ENCODE measurements at places on chromosomes 6 and 20.

- no peak overlapping the region for H3K27ac ChIP-seq
- no peaks in the 10 kb centered on the region for H3K27me3 ChIP-seq
- H3K36me3 ChIP-seq = no peaks in the 10 kb centered on the region
- DNase-seq = no peak
- no peaks in the 10 kb centered on the region for H3K4me1 ChIP-seq
- H3K4me3 ChIP-seq = no peak overlapping the region
Measured at GRCh38 chr6:9511157-9511556, 903.7 kb downstream of the TFAP2A start.

- no peak for DNase-seq
- no peaks in the 10 kb centered on the region for H3K4me1 ChIP-seq
- H3K27ac ChIP-seq = no peak overlapping the region
Measured at GRCh38 chr6:97665446-97665845, 382.4 kb upstream of the MMS22L start.

- H3K4me1 ChIP-seq = peaks cover 61% of the 10 kb centered on the region
- peak overlapping the region; percentile 72 for H3K27ac ChIP-seq
- no peaks in the 10 kb centered on the region for H3K27me3 ChIP-seq
- H3K4me3 ChIP-seq = peak overlapping the region; percentile 47
Measured at GRCh38 chr20:40493071-40493470, 196.0 kb downstream of the MAFB start.

DNA sequence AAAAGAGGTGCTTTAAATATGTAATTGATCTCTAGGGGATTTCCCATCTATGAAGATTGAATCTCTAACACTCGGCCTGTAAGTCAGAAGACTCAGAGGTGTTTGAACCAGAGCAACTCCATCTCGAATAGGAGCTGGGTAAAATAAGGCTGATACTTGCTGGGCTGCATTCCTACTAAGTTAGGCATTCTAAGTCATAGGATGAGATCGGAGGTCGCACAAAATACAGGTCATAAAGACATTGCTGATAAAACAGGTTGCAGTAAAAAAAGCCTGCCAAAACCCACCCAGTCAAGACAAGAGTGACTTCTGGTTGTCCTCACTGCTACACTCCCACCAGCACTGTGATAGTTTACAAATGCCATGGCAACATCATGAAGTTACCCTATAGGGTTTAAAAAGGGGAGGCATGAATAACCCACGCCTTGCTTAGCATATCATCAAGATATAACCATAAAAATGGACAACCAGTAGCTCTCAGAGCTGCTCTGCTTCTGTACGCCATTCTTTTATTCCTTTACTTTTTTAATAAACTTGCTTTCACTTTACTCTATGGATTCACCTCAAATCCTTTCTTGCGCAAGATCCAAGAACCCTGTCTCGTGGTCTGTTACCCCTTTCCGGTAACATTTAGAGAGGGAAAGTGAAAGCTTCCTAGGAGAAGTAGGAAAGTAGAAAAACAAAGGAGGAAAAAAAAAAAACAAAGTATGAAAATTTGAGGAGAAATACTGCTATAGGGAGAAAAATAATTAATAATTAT, 129.7 kb upstream of the PHACTR1 start:
- no peak overlapping the region for H3K27ac ChIP-seq
- no peak for DNase-seq
- H3K4me1 ChIP-seq = no peaks in the 10 kb centered on the region

DNA sequence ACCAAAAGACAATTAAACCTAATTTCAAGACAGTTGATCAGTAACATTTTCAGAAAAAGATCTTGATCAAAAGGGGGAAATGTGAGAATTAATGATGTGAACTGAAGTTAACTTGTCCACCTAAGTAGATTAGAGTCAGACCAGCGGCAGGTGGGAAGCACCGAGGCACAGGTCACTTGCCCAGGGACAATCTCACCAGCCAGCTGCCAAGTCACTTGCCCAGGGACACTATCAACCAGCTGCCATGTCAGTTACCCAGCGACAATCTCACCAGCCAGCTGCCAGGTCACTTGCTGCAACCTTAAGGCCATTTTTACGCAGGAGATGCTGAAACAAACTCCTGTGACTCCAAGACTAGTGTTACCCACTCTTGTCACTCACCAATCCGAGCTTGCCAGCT, 187.6 kb upstream of the THBS2 start:
- no peaks in the 10 kb centered on the region for H3K4me1 ChIP-seq
- H3K4me3 ChIP-seq = no peak overlapping the region
- no peaks in the 10 kb centered on the region for H3K36me3 ChIP-seq
- no peaks in the 10 kb centered on the region for H3K27me3 ChIP-seq

DNA sequence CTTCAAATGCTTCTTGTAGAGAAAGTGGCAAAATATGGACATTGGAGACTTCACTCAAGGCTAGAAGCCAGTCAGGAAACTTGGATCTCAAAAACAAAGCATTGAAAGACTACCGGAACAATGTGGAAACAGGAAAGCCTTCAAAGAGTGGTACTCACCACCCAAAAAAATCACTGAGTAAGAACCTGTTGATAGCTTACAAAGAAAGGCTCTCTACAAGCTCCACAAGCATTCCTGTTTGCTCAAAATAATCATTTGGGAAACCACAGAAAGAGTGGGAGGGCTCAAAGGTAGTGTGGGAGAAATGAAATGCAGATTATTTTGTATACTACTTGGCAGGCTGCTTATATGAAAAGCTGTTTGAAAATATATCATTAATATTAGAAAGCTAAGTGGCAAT, 9.5 kb upstream of the DST start:
- DNase-seq = peak; percentile 68
- H3K27ac ChIP-seq = peak overlapping the region; percentile 99
- peaks cover 57% of the 10 kb centered on the region for H3K4me1 ChIP-seq
- H3K4me3 ChIP-seq = peak overlapping the region; percentile 66
- H3K36me3 ChIP-seq = peaks cover 28% of the 10 kb centered on the region
